ENCODE measurements at places on chromosomes 5 and 9.

DNA sequence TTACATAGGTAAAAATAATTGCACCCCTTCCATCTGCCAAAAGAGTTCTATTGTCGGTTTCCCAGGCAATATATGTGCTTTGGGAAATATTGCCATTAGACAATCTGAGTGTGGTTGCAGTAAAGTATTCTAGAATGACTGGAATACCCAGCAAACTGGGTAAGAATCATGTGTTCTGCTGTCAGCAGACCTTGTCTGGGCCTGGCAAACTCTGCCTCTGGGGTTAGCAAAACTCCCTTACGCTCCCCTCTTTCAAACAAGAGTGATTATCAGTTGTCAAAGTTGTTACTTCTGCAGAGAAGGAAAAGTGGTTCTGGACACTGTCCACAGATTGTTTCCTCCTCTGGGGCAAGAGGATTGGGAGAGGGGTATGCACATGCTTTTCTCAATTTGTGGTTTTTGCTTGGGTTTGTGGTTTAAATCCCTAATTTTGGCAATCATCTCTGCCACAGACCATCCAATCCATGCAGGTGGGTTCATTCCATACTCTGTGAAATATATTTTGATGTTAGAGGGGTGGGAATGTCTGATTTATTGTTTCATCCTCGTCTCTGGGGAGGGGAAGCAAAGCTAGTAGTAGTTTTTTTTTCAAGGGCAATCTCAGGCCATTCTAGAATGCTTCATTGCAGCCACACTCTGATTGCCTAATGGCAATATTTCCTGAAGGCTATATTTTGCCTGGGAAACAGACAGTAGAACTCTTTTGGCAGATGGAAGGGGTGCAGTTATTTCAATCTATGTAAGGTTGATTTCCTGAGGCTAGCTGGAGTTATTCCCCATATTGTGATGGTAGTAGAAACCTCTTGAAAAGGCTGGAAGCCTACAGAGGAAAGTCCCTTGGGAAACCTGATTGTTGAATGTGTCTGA, 24.0 kb upstream of the TNFSF15 start:
- no peak for DNase-seq

- DNase-seq, result no peak
Measured at GRCh38 chr9:103978396-103978795, 115.7 kb upstream of the SMC2 start.

- DNase-seq, result no peak
Measured at GRCh38 chr5:42522783-42523182, 99.5 kb downstream of the GHR start.

- DNase-seq, result no peak
Measured at GRCh38 chr5:95856501-95856981, 34.0 kb upstream of the GLRX start.

DNA sequence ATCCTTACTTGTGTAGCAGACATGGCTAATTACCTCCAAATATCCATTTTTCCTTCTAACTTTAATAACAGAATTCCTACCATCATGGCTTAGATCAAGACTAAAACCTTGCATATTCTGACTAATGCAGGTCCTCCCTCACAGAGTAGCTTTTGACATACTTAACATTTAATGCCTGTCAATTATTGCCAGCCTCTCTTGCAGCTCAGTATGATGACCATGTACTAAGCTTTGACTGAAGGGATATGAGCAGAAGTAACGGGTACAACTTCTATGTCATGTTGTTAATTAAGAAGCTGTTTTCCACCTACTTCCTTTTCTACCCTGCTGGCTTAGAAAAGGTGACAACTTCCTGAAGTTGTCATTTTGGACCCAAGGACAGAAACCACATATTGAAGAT, 533.4 kb downstream of the PSAT1 start:
- DNase-seq, result no peak

GRCh38 chr5:98570661-98571191, 202.7 kb upstream of the RGMB start:
- DNase-seq, result peak; percentile 25

DNA sequence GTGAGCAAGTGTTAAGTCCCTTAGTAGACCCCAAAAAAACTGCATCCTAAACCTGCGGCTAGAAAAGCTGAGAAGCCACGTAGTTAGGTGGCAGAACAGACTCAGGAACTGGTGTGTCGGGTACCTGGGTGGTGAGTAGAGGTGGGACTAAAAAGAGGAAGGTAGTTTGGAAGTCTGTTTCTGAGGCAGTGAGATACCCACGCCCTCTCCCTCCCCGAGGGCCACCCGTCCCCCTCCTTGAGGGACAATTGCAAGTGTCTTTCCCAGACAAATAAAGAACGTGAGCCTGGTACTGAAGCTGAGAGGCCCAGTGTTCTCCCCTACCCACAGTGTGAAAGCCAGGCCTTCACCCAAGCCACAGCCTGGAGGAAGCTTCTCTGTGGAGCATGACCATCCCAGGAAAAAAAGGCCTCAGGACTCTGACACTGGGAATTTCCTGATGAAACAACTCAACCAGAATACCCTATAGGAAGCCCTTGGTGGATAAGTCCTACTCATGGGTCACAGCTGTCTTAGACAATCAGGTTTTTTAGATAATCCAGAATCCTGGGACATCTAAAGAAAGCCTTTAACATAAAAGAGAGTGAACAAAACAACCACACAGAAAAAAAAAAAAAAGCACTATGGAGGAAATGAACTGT, 7.0 kb upstream of the CD74 start:
- no peak for DNase-seq

DNA sequence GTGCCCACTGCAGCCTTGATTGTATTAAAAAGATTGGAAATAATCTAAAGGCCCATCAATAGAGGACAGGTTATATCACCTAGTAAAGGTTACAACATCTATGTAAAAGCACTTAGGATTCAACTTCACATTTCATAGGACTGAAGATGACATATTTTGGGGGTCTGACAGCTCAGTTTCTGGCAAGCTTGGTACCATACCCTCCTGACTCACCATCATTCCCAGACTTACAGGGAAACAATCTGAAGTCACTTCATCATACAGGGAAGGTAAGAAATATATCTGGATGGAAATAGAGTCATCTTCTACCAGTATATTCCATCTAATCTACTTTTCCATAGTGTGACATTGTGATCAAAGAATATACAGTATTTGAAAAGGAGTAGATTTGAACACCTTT, 28.8 kb upstream of the DAB2 start:
- peak; percentile 43 for DNase-seq

DNA sequence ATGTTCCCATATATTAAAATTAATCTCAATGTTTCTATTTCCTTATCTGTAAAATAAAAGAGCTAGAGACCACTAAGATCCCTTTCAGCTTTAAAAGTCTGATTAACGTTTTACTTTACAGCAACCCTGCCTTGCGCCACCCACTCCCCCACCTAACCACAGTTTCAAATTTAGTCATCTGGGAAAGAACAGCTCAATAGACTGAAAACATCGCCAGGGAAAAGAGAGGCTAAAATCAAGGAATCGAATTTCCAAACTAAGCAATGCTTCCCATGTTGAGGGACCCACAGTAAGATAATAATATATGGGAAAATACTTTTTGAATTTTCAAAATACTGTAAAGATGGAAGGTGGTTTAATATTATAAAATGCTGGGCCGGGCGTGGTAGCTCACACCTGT, 6.6 kb downstream of the SAXO1 start:
- DNase-seq, result no peak

- DNase-seq, result no peak
Measured at GRCh38 chr5:143037071-143037470, 266.9 kb downstream of the ARHGAP26 start.

- DNase-seq, result peak; percentile 39
Measured at GRCh38 chr5:150672237-150672883, 11.3 kb downstream of the MYOZ3 start.

- DNase-seq, result no peak
Measured at GRCh38 chr5:136689552-136689951, 324.2 kb upstream of the TRPC7 start.

GRCh38 chr5:81226286-81226685, 6.8 kb upstream of the CKMT2 start:
- no peak for DNase-seq

GRCh38 chr9:96425500-96426169, 7.5 kb upstream of the ZNF367 start:
- DNase-seq, result no peak

GRCh38 chr5:17796142-17796541, 161.9 kb downstream of the TAF11L14 start:
- no peak for DNase-seq

- DNase-seq, result no peak
Measured at GRCh38 chr9:125332527-125332926, 70.9 kb downstream of the GAPVD1 start.

GRCh38 chr5:122933956-122934355, 88.5 kb downstream of the SNX24 start:
- no peak for DNase-seq

GRCh38 chr9:16319646-16320045, 550.8 kb downstream of the BNC2 start:
- DNase-seq, result no peak

DNA sequence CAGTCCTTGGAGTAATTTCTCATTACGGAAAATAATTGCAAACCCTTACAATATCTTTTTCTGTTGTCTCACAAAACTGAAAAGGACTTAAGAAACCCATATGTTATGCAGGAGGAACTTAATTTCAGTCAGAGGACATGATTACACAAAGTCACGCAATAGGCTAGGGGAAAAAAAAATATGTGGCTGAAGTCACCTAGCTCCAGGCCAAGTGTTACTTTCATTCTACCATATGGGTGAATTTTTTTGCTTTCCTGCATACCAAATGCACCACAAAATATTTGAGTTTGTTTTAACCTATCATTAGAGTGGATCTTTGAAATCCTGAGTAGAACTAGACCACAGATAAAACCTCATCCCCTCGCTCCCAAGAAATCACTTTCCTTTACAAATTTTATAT, 523.5 kb downstream of the CAAP1 start:
- peak; percentile 78 for DNase-seq

DNA sequence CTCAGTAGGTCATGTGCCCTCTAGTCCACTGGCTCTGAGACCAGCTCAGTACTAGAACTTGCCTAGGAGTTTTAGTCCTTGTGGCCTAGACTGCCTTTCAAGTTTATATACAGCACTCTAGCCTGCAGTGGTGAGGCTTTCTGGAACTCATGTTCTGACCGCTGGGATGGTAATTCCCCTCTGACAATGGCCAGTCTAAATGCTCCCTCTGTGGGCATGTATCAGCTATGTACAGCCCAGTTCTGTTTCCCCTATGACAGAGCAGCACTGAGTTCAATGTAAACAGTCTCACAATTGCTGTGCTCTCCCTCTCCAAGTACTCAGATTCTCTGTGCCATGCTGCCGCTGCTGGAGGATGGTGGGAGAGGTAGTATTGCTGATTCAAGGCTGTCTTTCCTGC, 68.6 kb upstream of the SLC27A6 start:
- no peak for DNase-seq

DNA sequence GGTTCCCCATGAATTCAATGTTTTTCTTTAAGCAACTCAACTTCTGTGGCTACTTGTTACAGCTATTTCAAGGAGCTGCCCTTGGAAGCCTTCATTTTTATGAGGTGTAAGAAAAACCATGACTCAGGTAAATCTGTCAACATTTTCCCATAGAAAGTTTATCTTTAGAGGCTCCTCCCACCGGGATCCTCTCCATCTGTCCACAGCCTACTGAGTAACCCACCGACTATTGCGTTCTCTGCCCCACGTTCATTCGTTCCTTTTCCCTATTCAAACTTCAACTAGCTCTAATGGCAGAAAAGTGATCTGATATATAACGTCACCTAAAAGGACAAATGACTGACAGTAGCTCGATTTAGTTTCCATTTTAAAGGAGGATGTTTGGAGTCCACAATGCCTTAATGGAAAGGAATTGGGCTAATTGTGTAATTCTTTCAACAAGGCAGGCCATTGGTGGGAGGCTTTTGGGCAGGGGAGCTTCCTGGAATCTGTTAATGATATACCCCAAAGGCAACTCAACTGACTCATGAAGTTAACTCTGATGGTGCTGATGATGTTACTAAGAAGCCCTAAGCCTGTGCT, 29.3 kb upstream of the NR3C1 start:
- DNase-seq, result peak; percentile 31

DNA sequence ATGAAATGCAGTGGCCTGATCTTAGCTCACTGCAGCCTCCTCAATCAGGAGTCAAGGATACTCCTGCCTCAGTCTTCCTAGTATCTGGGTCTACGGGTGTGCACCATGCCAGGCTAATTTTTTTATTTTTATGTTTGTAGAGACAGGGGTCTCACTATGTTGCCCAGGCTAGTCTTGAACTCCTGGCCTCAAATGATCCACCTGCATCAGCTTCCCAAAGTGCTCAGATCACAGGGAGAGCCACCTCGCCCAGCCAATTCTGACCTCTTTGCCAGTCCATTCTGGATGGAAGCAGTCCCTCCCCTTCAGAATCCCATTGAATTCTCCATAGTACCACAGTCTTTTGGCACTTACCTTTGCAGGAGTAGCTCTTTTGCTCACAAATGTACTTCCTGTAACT, 1.7 kb upstream of the CANX start:
- no peak for DNase-seq

GRCh38 chr9:33007755-33008154, 6.3 kb upstream of the APTX start:
- DNase-seq, result no peak

GRCh38 chr9:130962418-130963316, 23.6 kb upstream of the FIBCD1 start:
- peak; percentile 97 for DNase-seq

DNA sequence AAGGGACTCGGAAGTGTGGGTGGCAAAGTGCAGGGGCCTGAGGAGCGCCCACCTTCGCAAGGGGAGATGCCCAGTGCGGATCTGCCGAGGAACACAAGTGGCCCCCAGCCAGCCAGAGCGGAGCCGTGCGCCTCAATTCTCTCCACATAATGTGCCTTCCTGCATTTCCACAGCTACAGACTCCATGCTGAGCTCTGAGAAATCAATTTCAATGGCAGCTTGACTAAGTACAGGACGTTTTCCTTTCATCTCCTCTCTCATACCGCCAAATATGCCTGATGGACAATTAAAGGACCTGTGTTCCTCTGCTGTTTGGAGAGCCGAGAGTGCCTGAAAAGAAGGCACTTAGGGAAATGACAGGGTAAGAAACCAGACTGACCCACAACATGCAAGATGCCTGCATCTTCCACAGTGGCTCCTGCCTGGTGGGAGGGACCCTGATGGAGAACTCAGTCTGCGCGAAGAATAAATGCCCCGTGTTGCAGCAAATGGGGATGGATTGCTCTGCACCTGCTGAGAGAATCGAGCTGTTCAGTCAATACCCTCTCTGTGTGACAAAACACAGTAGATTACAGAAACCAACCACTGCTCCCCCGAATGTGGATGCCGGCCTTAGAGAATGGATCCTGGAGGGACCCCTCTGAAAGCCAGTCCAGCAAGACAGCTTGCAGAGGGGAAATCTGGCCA, 38.6 kb upstream of the OLFM1 start:
- DNase-seq, result no peak

DNA sequence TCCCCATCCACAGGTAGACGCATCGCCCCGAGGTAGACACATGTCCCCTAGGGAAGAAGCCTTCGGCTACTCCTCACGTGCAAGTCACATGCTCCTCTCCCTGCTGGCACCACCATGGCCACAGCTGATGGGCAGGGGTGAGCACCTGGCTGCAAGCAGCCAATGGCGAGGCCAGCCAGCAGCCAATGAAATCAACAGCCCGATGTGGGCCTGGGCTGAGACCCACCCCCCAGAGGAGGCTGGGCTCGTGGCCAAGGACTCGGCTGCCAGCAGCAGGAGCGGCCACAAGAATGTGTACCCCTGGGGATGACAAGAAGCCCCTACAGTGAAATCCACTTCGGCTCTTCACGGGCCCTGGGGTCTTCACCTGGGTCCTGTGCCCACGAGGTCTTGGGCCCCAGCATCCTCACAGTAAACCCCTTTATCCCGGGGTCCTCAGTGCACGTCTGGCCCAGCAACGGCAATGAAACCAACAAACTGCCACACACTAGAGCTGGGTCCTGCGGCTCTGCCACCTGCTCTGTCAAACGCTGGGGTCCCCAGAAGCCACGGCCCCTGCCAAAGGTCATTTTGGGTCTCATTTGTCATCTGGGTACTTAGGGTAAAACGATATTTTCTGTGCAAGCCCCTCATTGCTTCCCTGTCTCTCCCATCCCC, 22.1 kb upstream of the PTGES start:
- no peak for DNase-seq
